ENCODE measurements at places on chromosomes 1 and 21. TPM values are rescaled to one million over a fixed set of nuclear protein-coding genes. Genes with fewer than 3 reads are reported as not detected.

Gene SAMD13
- total RNA-seq: 0.52 TPM

Gene PTPN14
- 72.3 TPM for total RNA-seq

Gene SMIM1
- 0.78 TPM for total RNA-seq

Gene CACNA1S
- total RNA-seq: not detected

Gene CA14
- total RNA-seq: not detected

Gene CYP4B1
- total RNA-seq: not detected

Gene HENMT1
- 1.9 TPM for total RNA-seq

Gene KCNE2
- not detected for total RNA-seq

Gene GPR89B
- 14.8 TPM for total RNA-seq

Gene B3GALT2
- 0.92 TPM for total RNA-seq

Gene OR2G6
- not detected for total RNA-seq

Gene CRTC2
- 6.7 TPM for total RNA-seq

Gene TNFRSF4
- 0.17 TPM for total RNA-seq

Gene ANGPTL1
- total RNA-seq: 16.4 TPM

Gene RGS16
- 3.1 TPM for total RNA-seq

Gene BNIPL
- total RNA-seq: 0.26 TPM

Measured in smooth muscle cell of the pulmonary artery (primary cell).